Myocyte (in vitro differentiated cells): ENCODE measurements at places on chromosomes 7 and 10.

- DNase-seq = peak; percentile 42
These were observed 5.2 kb downstream of the AGAP3 start for GRCh38 chr7:151091431-151091830.

- no peak for DNase-seq
These were observed 518.0 kb downstream of the REEP3 start for GRCh38 chr10:64039198-64039597.

DNA sequence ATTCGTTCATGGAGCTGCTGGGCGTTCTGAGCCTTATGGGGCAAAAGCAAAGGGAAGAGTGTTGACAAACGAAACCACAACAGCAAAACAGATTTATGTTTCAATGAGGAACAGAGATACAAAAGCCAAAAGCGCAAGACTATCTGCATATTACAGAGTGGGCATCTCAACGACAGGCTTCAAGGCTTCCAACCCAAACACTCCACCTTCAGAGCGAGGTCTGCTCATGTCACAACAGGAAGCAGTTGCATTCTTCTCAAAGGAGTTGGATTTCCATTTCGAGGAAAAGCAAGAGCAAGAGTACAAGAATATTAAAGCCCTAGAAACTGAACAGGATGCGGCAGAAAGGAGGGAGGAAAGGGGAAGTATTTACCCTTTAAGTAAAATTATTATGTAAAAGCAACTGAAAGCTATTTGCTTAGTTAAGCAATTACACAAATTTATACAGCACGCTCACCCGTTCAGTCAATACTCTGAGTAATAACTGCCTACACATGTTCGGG is 189.3 kb downstream of the ELMO1 start:
- no peak for DNase-seq

GRCh38 chr10:21943633-21944265 is 59.8 kb downstream of the DNAJC1 start:
- DNase-seq = no peak

DNA sequence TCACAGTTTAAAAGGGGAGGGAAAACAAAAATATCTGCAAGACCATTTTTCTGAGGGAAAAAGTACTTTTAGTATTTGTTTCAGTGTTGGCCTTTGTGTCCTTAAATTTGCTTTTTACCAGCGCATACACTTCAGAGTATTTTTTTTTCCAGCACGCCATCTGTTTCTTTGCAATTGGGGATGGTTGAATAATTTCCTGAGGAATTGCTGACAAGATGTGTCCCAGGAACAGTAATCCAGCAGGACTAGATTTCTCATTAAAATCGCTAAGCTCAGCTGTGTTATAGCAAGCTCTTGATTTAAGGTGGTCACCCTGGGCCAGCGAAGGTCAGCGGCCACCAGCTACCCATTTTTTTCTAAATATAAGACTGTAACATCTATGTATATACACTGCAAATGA is 156.9 kb upstream of the RHOBTB1 start:
- no peak for DNase-seq

DNA sequence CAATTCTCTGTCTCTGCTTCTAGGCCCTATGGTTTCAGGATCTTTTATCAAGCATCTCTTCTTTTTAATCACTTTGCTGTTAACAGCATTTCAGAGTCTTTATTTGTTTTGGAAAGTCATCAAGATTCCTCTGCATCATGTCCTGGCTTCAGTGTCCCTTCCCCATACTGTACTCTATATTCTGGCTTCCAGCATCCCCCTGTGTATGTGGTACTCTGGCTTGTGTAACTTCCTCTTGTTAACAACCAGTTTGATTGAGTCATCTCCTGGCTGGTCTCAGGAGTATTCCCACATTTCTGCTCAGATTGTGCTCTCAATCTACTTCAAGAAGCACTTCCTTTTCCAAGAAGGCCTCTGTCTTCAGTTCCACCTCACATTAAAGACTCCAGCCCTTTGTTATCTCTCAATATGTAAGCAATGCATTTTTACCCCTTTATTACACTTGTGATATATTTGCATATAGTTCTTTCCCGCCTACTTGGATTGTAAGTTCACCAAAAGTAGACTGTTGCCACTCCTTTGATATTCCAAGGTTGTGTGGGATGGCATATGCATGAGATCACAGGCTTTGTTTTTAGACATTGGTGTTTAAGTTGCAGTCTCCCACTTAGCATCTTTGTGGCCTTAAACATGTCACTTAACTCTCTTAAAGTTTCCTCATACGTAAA is 15.1 kb upstream of the ATE1 start:
- peak; percentile 46 for DNase-seq

DNA sequence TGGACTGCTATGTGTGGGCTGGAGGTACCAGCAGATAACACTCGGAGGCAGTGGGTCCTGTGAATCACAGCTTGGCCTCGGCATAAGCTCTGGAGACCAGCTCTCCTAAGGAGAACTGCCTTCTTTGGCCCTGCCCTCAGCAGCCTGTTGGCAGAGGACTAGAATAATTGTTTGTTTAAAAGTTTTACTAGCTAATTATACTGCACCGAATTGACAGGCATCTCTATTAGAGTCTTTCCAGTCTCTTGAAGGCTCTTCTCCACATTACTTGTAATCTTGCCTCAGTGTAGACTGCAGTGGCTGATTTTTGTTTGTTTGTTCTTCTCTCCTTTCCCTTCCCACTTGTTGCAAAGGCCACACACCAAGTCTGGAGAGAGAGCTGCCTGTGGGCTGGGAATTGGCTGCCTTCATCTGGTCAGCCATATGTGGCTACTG is 183.2 kb downstream of the AUTS2 start:
- DNase-seq = no peak

DNA sequence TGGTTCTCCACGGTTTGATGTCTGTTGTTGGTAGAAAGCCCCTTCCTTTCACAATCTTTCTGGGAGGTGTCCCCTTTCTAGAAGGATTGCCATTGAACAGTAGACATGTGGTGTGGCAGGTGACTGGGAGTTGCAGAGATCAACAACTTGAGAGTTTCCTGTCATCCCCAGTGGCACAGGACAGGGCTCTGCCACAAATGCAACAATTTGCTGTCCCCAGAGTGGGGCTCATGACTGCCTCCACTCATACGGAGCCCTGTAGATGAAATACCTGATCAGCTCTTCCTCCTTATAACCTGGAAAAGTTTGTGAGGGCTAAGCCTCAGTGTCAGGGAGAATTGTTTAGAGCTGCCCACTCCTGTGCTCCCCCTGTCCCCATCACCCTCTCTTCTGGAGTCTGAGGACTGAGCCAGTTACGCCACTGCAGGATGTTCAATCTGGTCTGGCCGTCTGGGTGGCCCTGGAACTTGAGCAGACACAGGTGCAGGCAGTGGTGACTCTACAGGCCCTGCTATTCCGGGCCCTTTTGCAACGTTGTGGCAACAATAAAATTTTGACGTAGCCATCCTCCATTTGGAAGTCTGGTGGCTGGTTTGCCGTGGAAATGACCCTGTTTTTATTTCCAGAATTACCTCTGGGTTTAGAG is 6.5 kb downstream of the DBNL start:
- DNase-seq = no peak

DNA sequence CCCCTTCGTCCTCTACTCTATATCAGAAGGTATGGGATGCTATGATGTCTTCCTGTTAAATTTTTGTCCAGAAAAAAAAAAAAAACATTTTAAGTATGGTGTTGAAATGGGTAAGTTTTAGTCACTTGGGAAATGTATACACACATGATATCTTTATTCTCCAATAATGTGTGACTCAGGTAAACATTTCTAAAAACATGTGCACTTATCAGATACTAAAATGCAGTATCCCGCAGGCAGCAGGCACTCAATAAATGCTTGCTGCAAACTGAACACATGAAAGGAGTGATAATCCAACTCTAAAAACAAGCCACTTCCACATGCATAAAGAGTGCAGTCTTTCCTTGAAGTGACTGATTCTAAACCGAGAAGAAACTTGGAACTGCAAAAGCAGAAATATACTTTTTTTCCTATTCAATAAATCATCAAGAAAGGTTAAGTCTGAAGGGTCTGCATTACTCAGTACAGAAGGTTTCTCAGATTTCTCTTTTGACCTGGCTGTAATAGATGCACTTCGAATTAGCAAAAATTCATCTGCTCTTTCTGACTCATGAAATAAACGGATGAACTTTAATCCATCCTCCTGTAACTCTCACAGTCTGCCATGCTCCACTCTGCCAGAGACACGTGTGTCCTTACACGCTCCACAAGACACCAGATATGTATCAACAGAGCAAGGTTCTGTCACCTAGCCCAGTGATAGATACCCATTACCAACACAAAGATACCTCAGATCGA is 84.0 kb downstream of the HIPK2 start:
- DNase-seq = no peak

- DNase-seq = no peak
These were observed 481 bp upstream of the ZNF862 start for GRCh38 chr7:149837564-149838223.

GRCh38 chr7:26182706-26183105 is 17.8 kb downstream of the HNRNPA2B1 start:
- no peak for DNase-seq

DNA sequence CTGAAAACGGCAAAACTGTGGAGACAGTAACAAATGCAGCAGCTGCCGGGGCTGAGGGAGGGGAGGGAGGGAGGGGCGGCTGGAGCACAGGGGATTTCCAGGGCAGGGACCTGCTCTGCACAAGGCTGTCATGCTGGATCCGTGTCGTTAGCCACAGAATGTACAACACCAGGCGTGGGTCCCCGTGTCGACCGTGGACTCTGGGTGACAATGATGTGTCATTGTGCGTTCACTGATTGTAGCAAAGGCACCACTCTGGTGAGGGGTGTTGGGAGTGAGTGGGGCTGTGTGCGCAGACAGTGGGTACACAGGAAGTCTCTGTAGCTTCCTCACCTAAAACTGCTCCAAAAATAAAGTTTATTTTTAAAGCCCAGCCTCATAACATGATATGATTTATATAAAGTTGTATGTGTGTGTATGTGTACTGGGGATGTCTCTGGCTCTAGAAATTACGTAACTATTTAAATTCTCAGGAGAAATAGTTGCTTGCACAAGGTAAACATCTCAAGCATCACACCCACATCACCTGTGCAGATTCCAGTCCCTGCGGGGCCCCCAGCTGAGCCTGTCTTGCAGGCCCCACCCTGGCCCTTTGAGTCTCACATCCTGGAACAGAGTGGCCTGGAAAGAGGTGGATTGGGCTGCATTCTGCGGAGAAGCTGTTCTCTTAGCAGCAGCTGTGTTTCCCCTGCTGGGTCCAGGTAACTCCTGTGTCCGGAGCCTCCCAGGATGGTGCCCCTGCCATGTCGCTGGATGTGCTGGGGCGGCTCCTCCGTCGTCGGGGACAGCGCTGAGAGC is 135.7 kb downstream of the DYNC2I1 start:
- DNase-seq = no peak

DNA sequence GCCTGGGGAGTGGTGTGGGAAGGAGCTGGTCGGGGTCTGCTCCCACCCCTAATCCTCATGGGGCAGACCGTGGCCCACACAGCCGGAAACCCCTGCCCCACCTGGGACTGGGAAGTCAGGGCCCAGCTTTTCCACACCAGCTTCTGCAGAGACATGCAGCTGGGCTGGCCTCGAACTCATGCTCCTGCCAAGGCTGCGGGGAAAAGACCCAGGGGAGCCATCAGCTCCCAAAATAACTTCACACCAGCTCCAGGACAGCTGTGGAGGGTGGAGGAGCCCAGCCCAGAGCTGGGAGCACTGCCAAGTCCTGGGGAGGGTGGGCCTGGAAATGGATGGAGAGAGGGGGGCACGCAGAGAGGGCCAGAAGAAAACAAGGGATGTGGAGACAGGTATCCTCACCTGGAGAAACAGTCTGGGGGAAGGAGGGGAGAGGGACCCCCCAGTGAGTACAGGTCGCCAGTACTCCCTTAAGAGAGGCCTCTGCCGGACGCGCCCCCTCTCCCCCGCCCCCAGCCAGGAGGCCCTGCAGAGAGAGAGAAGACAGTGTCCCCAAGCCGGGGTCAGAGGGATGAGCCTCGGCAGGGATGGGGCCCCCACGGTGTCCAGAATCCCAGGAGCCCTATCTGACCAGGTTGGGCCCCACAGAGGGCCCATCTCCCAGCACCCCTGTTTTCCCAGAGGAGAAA is 11.5 kb upstream of the GRIFIN start:
- DNase-seq = peak; percentile 85

- DNase-seq = peak; percentile 79
These were observed 27.1 kb downstream of the PRLHR start for GRCh38 chr10:118568327-118568848.

DNA sequence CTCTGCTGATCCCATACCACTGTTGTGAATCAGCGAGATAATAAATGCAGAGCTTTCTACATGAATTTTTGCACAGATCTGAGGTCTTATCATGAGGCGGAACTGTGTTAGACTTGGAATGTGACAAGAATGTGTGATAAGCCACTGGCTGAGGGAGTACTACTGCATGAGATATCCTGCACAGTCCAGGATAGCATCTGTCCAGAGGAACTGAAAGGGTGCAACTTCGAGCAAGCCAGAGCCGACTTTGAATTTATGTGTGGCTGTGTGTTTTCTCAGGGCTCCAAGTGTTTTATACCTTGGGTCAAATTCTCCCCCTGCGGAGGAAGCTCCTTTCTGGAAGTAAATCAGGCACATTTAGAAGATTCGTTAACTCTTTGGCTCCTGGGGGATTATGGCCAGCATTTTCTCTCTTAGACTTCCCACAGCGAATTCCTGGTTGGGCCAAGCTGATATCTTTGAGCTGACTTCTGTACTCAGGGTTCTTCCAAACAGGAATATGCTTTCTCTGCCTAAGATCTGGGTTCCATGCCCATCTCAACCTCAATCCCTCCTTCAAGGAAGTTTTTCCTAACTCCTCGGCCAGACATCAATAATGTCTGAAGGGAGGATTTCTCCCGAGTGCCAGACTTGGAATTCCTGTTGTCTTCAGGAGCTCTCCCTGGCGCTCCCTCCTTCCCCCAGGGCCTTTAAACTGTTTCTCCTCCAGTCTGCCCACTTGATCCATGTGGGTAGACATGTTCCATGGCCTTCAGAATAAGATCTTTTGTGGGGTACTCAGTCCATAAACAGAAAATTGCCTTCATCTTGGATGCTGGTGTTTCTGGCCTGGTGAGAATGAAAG is 2.5 kb upstream of the MEST start:
- DNase-seq = peak; percentile 36

DNA sequence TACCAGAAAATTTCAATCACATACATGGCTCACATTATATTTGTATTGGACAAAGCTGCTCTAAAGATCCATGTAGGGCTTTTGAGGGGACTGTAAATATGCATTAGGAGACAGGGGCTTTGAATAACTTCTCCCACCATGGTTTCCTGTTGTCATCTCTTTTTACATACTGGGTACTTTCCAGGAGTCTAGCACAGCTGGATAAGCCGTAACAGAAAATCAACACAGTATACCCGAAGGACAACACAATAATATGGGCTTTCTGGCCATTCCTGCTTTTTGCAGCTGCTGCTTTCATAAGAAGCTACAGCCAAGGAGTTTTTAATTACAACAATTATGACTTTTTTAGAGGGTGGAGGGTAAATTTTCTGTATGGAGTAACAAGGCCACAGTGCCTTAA is 63.4 kb upstream of the SRPK2 start:
- DNase-seq = peak; percentile 36
